Breast epithelium (tissue), 4 donors: ENCODE measurements at places on chromosomes 5 and 9.

GRCh38 chr9:117521293-117521692, 106.4 kb upstream of the ASTN2 start:
- DNase-seq = no peak

- DNase-seq = no peak
These were observed 293.9 kb downstream of the ADGRV1 start for GRCh38 chr5:90852531-90852930.

DNA sequence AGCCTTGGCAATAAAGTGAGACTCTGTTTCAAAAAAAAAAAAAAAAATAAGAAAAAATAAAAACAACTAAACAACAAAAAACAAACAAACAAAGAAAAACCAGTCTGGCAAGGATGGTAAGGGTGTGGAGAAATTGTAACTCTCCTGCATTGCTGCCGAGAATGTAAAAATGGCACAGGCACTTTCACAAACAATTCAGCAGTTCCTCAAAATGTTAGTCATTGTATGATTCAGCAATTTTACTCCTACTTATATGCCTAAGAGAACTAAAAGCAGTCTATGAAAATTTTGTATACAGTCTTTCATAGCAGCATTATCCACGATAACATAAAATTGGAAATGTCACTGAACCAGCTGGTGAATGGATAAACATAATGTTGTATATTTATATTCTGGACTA, 280.4 kb downstream of the CDH9 start:
- no peak for DNase-seq

GRCh38 chr9:80305136-80305535, 733.4 kb downstream of the TLE4 start:
- no peak for DNase-seq

DNA sequence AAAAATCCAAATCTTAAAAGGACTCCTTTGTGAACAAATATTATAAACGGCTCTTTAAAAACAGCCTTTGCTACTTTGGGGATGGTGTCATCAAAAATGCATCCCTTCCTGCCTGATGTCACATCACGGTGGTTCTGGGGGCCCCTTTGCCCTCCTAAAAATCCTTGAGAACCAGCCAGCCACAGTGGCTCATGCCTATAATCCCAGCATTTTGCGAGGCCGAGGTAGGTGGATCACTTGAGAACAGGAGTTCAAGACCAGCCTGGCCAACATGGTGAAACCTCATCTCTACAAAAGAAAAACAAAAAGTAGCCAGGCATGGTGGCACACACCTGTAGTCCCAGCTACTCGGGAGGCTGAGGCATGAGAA, 43.9 kb downstream of the FNBP1 start:
- peak; percentile 10 for DNase-seq

DNA sequence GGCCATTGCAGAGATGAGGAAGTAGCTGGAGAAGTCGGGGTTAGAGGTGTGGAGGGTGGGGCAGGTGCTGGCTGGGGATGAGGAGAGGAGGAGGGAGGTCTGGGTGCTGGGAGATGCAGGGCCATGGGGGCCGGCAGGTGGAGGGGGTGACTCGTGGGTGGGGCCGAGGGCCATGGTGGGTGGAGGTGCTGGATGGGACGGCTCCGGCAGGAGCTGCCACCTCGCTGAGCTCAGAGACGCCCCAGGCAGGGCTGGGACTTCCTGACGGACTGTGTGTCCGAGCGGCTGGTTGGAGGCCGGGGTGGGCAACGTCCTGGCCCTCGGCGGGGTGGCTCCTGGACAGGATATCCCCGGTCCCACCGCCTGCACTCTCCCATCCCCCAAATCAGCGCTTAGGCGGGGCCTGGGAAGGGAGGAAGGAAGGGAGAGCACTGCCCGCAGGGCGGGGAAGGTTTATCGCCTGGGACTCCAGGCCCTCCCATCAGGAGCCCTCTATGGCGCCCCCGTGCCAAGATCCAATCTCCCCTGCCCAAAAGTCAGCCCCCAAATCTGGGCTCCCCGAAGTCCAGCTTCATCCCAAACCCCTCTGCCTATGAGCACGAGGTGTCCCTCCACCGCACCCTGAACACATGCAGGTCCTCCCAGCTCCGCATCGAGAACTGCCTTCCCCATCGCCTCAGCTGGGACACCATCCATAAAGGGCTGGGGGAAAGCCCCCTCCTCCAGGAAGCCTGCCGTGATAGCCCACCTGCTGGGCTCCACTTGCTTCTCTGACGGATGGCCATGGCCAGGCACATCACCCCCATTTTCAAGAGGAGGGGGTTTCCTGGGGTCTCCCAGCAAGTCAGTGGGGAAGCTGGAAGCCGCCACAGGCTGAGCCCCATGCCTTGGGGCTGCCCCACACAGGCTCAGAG, 58.3 kb upstream of the NOTCH1 start:
- DNase-seq = no peak

DNA sequence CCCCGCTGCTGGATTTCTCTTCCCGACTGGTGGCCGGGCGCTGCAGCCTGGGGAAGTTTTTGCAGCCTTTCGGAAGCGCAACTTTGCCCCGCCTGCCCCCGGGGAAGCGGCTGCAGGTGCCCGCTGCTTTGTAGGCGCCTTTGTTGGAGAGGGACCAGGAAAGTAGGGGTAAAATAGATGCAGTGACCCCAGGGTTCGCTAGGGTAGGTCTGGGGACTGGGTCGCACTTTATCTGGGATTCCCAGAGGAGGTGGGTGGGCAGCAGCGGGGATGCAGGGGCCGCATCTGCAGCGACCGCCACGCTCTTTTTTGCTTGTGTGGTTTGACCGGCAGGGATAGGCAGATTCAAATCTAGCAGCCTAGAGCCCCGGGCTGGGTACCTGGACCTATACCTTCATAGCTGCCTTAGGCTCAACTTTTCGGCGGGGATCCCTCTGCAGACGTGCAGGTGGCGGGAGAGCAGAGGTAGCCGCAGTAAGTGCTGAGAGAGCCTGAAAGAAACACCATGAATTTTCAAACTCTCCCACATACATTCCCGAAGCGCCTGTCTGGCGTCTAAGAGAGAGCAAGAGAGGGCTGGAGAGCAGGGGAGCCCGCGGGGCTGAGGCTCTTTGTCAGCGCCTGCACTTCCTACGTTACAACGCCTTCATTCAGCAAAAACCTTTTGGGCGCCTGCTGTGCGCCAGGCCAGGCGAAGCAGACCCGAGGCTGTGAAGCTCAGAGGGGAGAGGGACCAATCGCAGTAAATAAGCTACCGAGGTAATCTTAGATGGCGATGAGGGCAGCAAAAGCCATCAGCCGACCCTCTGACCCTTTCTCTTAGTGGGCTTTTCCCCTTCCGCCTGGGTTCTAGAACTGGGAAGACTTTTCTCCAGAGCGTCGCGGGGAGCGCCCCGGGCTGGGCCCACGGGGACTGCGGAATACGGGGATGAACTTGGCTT, 642 bp downstream of the SV2C start:
- no peak for DNase-seq

DNA sequence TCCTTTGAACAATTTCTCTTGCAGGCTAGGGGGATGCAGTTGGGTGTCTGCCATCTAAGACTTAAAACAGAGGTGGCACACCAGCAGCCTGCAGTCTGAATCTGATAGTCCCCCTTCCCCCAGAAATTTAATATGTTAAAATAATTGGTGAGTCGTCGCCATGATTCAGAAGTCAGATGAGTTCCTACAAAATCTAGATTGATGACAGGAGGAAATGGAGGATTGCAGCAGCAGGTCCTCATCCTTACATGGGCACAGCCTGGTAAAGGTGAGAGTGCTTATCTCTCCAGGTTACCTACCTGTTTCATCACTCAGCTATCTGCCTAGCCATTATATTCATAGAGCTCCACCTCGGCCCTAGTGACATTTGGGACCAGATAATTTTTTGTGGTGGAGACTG, 112.3 kb downstream of the PCSK1 start:
- no peak for DNase-seq

DNA sequence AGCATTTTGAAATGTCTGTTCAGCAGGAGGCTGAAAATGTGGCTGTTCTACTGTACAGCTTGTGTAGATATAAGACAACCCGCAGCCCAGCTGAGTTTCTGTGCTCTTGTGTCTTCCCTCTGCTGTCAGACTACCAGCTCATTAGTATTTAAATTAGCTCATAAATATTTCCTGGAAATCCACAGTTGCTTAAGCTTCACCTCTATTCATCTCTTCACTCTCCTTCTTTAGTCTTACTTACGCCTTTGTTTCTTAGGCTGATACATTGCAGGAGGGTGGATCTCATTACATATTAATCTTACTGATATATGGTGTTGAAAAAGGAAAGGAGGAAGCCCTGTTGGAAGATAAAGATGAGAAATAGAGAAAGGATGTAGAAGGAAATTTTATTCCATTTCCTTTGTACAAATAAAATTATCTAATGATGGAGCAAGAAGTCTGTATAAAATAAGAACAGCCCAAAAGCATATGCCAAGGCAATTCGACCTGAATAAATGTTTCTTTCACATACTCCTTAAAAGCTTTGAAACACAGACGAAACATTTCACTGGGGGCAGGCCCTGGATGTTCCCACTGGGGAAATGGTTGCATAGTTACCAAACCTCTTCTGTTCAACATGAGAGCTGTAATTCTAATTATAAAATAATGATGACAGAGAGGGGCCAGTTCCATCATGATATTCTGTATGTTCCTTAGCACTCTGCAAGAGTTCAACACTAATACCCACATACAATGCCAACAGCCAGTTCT, 111.8 kb upstream of the APC start:
- DNase-seq = no peak

- DNase-seq = no peak
These were observed 53.3 kb downstream of the TRPC7 start for GRCh38 chr5:136311999-136312398.

DNA sequence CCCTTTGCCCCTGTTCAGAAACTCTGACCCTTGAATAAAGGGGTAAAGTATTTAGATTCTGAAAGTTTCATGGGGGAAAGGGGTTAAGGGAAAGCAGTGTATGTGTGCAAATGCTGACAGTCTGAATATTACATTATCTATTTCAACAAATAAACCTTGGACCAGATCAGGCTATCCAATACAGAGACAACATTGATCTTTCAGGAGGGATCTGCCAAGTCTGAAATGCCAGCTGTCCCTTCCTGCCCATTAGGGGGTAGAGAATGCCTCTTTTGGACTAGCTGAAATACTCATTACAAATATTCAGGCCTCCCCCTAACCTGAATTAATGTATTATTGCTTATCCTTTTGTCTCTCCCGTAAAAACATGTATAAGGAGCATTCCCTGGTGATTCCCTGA, 219.5 kb downstream of the NR3C1 start:
- no peak for DNase-seq

DNA sequence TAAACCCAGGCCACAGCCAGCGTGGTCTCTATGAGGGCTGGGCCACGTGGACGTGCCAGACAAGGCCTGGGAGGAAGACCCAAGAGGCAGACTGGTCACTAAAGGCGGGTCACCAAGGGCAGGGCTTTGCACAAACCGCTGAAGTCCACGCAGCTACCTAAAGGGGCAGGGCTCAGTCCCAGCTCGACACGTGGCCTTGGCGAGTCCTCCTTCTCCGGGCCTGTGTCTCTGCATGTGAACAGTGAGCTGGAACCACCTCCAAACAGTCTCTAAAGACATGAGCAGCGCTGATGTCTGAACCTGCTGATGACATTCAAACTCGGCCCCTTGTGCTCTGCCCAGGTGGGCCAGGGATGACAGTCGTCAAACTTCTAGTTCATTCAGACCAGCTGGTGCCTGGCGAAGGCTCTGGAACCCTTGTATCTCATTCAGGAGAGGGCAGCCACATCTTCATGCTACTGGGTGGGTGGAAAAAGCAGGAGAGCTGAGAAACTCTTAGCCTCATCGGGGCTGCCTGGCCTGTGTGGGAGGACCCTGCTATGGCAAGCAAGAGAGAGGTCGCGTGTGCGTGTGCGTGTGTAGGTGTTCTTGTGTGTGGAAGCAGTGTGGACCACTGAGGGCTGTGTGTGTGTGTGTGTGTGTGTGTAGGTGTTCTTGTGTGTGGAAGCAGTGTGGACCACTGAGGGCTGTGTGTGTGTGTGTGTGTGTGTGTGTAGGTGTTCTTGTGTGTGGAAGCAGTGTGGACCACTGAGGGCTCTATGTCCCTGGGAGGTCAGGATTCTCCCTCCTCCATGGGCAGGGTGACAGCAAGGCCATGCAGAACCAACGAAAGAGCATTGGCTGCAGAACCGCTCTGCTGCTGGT, 14.1 kb upstream of the SLC25A51 start:
- DNase-seq = no peak

GRCh38 chr9:7996558-7996957, 197.0 kb upstream of the DMAC1 start:
- no peak for DNase-seq

GRCh38 chr5:77066823-77067442, 20.2 kb downstream of the ZBED3 start:
- DNase-seq = no peak

GRCh38 chr5:1985781-1986180, 103.1 kb upstream of the IRX4 start:
- DNase-seq = no peak

- no peak for DNase-seq
These were observed 8.9 kb downstream of the ARAP3 start for GRCh38 chr5:141672841-141673813.

- no peak for DNase-seq
These were observed 6.5 kb downstream of the FAM240B start for GRCh38 chr9:38713426-38713825.

DNA sequence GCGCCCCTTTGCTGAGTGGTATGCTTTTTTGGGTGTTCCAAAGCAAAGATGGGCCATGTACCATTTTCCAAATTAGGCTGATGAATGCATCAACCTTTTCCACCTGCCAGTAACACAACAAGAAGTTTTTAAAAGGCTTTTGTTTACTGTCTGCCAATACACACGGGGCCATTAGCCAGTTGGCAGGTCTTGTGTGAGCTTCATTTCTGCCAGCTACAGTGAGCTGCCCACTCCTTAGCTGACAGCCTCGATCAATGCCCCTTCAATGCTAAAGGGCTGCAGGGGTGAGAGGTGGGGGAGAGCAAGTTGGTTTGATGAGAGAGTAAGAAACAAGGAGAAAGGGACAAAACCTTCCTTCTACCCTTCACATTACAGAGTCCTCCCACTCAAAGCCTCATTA, 128.7 kb downstream of the C5orf15 start:
- no peak for DNase-seq

GRCh38 chr9:132575005-132575609, 7.3 kb upstream of the BARHL1 start:
- DNase-seq = peak; percentile 69

GRCh38 chr5:154868702-154869101, 10.3 kb downstream of the CNOT8 start:
- DNase-seq = no peak

DNA sequence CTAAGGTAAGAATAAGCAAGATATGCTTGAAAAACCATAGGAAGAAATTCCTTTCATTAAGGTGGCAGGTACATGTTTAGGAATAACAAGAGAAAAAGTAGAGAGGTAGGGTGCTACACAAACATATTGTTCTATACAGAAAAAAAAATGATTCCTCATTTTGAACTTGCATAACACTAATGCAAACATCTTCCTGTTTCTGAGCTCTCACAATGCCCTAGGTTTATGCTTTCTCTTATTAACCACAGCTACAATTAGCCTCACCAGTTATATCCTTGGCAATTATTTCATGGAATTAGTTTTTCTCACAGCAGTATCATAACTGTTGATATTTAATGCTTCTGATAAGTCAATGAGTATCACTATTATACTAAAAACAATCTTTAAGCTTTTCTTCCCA, 20.7 kb downstream of the CEMIP2 start:
- DNase-seq = no peak
